ENCODE measurements at places on chromosomes 5 and 9. TPM values are rescaled to one million over a fixed set of nuclear protein-coding genes. Genes with fewer than 3 reads are reported as not detected.
A peak's percentile ranks its signal among the peaks of the same experiment; 100 is the strongest.

RGMB gene
- 53.9 TPM for total RNA-seq

DAPK1 gene
- 22.8 TPM for total RNA-seq

INIP gene
- 31.9 TPM for total RNA-seq

SCAI gene
- total RNA-seq: 7.7 TPM

FAM78A gene
- 2.7 TPM for total RNA-seq

TLR4 gene
- total RNA-seq: 12.8 TPM

DNA sequence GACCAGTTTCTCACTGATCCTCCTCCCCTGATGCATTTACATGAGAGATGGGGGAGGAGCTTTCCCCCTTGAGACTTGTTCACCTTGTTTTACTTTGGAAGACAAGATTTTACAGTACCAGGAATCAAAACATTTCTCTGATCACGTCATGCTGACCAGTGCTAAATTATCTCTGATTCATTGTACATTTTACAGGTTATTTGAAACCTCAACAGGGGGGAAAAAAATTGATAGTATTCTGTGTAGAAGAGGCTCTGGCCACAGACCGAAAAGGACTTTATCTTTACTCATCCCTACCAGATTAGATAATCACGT lies 133.9 kb downstream of the GRIA1 start:
- no peak for DNase-seq

DNA sequence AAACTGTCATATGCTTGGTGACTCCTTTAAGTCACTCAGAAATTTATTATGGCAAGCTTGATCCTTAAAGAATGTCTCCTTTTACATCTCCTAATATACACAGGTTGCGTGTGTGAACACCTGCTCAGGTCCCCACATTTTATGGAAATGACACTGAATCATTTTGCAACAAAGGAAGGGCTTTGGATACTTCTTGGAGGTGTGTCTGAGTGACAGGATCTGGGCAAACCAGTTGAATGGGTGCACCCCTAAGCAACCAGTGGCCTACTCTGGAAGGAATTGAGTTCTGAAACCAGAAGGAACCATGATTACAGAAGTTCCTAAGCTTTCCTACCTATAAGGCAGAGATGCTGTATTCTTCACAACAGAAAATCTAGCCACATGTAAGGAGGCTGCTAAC lies 483.9 kb upstream of the KLF4 start:
- no peak for DNase-seq

DNA sequence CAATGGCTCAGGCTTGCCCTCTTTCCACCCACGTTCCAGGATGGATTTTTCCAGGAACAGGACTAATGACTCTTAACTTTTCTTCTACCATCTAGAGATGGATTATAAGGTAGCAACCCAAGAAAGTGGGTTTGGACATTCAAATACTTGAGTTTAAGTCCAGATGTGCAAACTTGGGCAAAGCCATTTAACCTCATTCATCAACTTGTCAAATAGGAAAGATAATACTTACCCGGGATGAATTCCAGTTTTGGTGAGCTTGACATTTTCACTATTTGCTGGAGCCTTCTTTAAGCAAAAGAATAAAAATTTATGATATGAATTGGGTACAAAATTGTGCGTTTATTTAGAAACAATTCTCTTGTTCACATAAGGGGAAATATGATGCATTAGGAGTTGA lies 44.3 kb upstream of the ZBED3 start:
- DNase-seq: no peak

GRCh38 chr5:75049456-75050351 lies 2.7 kb downstream of the GCNT4 start:
- DNase-seq: peak; percentile 74

DNA sequence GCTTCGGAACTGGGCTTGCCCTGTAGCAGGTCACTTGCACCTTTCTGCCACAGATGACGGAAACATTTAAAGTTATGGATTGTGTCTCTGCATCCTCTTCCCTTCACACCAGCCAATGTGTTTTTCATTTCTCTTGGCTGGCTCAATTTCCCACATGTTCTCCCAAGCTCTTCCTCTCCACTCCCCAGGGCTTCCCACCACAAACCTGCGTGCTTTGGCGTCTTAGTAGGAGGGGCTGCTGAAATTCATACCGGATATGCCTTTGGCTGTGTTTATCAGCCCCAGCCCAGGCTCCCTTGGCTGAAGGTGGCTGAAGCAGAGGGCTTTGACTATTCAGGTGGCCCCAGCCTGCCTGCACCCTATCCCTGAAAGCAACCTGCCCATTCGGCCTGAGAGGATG lies 32.1 kb downstream of the ADRB2 start:
- no peak for DNase-seq

GRCh38 chr9:37534901-37535300 lies 41.3 kb downstream of the FBXO10 start:
- no peak for DNase-seq

- no peak for DNase-seq
Observed at GRCh38 chr9:121220996-121221663, 19.5 kb upstream of the RAB14 start.

DNA sequence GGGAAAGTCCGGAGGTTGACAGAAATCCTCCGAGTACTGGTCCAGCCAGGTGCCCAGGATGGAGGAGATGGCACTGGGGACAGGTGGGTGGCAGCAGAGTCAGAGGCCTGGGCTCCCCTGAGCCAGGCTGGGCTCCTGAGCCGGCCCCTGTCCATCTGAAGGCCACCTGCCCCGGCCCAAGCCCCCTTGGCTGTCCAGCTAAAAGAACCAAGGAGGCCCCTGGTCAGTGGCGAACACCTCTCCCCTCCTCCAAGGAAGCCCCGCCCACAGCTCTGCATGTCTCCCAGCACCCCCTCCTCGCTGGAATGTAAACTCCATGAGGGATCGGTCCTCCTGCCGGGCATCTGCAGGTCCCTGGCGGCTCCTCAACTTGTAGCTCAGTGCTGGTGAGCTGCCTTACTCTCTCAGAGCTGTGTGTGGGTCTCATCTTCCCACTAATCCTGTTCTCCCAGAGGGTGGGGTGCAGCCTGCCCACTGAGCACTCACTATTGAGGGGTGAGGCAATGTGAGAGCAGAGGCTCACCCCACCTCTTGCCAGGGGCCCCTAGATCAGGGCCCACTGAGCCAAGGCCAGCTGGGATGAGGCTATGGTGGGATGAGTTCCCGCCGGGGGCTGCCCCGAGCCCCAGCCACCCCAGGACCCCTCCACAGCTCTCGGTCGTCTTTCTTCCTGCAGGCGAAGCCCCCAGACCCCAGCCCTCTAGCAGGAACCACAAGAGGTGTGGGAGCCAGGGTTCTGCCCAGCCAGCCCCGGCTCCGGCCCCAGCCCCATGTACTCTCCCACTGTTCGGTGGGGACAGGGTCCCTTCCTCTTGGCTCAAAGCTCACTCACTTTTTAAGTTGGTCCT lies 12.0 kb downstream of the RALGDS start:
- no peak for DNase-seq

DNA sequence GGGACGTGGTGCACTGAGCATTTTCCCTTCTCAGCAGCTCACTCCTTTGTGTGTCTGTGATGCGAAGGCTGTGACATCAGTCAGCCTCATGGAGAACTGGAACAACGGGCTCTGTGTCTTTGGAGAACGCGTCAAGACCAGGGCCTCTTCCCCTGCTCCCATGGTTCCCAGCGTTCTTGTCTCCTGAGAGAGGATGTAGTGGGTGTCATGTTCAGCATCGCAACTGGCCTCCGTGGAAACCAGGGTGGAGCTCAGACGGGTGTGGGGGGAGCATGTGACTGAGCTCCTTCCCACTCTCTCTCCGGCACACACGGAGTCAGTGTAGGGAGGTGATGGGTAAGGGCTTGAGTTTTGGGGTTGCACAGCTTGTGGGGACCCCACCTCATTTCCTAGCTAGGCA lies 59.7 kb downstream of the TENT4A start:
- DNase-seq: no peak

- DNase-seq: peak; percentile 77
Observed at GRCh38 chr9:2859776-2860379, 16.0 kb upstream of the PUM3 start.

DNA sequence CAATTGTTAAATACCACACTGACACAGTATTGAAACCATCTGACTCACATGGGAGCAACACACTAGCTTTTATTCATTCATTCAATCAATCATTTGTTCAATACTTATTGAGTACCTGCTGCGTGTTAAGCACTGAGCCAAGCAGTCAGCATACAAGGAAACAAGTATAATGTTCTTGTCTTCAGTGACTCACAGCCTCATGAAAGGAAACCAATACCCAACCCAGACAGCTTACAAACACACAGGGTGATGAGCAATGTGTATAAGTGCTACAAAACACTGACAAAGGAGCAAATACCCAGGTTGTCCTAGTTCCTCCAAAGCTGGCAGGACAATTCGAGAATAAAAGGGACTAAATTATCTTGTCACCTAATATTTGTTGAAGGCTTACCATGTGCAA lies 67.6 kb upstream of the RASEF start:
- DNase-seq: no peak

DNA sequence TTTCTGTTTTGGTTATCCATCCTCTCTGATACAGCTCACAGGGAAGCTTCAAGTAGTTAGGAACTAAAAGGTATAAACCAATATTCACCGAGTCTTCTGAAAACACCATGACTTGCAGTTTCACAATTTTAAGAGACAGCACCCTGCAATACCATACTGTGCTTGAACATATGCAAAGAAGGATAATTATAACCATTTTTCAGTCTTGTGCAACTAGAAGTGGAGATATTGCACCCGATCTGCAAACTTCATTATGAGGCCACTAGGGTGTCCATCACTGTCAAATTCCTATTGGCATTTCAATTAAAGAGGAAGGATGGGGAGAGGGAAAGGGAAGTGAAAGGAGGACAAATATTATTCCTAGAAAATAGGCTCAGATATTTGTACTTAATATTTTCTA lies 32.4 kb upstream of the CEP120 start:
- no peak for DNase-seq

- DNase-seq: no peak
Observed at GRCh38 chr5:168147568-168148360, 143.7 kb upstream of the WWC1 start.

DNA sequence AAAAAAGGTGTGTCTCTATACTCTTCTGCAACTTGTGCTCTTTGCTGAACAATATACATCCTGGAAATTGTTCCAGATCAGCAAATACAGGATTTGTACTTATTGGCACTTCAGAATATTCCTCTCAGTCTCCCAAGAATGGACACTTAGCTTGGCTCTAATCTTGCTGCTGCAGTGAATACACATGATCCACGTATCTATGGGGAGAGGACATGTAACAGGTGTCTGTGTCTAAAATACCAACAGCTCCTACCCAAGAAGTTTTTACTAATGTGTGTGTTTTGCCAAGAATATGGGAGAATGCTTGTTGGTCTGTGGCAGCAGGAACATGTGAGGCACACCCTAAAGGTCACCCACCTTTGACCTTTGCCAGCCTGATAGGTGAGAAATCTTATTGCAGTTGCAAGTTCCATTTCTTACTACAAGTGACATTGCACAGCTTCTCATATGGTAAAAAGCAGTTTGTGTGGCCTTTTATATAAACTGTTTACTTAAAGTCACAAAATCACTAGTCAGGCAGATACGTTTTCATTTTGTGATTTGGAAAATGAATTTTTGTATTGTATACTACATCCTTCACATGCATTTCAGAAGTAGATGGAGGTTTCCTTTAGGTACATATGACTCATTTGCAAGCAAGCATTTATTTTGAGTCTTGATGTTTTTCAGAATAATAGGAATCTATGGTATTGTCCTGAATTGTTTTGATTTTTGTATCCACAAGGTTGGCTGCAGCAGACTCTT lies 35.8 kb downstream of the PHF2 start:
- no peak for DNase-seq

GRCh38 chr9:124045076-124045829 lies 33.7 kb downstream of the LHX2 start:
- DNase-seq: peak; percentile 18

DNA sequence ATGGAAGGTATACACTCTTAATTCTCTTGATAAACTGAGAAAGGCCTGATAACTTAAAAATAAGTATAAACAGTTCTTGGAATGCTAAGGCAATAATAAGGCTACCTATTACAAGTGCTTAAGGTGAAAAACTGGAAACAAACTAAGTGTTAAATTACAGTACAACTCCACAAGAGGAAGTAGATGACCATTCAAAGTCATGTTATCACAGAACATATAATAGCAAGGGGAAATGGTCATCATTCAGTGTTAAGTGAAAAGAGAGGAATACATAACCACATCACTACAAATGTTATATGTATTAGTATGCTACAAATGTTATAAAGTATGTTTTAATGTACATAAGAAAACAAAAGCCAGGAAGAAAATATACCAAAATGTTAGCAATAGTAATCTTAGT lies 135.9 kb downstream of the CCDC192 start:
- no peak for DNase-seq

GRCh38 chr5:176687247-176687646 lies 40.0 kb downstream of the TSPAN17 start:
- no peak for DNase-seq

GRCh38 chr5:50967563-50968355 lies 301.3 kb downstream of the PARP8 start:
- DNase-seq: no peak

- DNase-seq: no peak
Observed at GRCh38 chr5:16709691-16710433, 93.1 kb upstream of the RETREG1 start.

DNA sequence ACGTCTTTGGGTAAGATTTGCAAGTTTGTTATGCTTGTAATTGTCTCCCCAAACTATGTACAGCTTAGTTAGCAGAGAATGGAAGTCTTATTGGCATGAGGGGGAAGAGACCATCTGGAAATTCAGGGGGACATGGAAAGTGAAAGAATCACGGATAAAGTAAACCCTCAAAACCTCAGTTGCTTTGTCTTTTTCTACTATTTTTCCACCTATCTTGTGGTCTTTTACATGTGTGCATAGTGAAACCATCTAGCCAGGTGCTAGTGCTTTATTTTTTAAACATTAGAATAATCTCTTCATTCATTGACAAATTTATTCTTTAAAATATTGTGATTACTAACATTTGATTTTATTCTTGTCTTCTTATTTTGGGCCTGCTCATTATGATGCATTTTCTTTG lies 441.1 kb upstream of the RORB start:
- no peak for DNase-seq
